ENCODE measurements at places on chromosomes 7 and 10. TPM values are rescaled to one million over a fixed set of nuclear protein-coding genes. Genes with fewer than 3 reads are reported as not detected.

Gene SCIN
- total RNA-seq: 0.74 TPM

GRCh38 chr7:102872460-102872859 lies 40.3 kb upstream of the LRRC17 start:
- no peak for DNase-seq

GRCh38 chr7:36391436-36392198 lies 2.0 kb downstream of the ANLN start:
- no peak for DNase-seq

DNA sequence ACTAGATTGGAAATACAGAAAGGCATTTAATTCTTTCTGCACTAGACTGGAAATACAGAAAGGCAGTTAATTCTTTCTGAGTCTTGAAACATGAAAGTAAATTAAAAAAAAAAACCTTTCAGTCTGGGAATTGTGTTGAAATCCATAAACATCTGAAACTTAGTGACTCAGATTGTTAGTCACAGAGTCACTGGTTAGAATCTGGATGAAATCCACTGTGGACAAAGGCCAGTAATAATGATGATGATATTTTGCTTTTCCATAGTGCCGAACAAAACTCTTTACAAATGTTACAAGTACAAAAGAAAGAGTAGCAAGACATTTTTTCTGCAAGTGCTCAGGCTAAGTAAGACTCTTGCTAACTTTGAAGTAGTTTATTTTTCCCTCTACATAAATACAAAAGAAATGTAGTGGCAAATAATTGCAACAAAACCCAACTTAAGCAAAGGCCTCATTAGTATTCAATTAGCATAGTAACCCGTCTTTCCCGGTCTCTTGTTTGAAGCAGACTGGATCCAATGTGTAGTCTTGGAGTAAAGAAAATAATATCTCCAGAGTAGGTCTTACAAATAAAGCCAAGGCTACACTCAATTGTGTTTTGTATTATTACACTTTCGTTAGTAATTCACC lies 5.8 kb upstream of the PRTFDC1 start:
- no peak for DNase-seq

DNA sequence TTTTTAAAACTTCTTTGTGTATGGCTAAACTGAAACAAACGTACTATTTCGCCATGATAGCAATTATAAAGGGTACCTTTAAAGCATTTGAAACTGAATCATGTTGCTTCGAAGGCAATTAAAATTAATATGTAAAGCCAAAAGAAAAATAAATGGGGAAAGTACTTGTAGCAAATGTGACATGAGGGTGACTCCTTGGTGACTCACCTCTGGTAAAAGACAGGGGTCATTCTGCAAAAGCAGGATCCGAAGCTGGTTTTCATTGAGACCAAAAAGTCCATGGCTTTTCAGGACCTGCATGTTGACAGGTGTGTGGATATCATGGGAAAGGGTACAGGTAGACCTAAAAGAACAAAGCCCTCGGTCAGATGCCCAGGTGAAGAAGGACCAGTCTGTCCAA lies 1.5 kb downstream of the ZC3HAV1L start:
- DNase-seq: no peak

DNA sequence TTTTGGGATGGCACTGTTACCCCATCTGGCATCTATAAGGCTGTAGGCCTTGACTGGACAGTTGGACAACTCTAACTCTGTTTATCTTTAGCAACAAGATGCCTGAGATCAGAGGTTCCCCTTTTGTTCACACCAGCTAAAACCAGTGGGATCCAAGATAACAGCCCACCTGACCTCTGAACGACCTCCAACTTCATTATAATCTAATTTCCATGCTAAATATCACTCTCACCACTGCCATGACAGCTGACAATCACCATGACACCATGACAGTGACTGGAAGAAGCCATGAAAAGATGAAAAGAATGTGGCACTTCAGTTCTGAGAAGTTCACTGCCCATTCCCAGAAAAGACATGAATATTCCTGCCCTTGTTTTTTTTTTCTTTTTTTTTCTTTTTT lies 281.4 kb upstream of the TAC1 start:
- DNase-seq: no peak

DNA sequence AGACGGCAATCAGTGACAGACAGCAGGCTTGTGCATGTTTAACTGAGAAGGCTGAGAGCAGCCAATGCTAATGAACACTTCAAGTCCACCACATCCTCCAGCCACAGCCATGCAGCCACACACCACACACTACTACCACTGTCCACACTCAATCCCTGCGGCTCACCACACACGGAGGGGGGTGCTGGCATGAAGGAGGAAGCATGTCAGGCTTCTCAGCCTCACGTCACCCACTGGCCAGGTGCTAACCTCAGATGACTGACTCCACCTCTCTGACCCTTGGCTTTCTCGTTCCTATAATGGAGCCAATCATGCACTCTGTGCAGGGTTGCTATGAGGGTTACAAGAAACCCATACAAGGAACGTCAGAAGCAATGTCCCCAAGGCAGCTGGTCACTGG lies 165.4 kb upstream of the RNF32 start:
- DNase-seq: no peak

DNA sequence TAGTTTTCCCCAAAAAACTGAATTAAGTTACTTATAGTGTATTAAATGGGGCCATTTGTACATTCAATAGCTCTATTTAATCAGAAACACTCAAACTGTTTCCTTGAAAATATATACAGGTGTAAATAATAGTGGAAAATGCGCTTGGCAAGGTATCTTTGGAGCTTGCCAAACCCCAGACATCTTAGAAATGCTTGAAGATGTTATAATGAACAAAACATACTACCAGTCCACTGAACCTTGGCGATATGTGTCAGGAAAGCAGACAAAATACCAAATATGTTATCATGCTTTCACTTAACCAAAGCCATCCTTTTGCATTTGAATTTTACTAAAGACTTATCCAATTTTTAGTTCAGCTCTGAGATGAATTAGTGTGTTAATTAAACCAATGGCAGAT lies 352.7 kb upstream of the SEMA3A start:
- DNase-seq: no peak

- no peak for DNase-seq
These were observed 1.6 kb downstream of the HOXA6 start for GRCh38 chr7:27145914-27146412.
